ENCODE measurements at places on chromosomes 6 and 20. TPM values are rescaled to one million over a fixed set of nuclear protein-coding genes. Genes with fewer than 3 reads are reported as not detected.

DNA sequence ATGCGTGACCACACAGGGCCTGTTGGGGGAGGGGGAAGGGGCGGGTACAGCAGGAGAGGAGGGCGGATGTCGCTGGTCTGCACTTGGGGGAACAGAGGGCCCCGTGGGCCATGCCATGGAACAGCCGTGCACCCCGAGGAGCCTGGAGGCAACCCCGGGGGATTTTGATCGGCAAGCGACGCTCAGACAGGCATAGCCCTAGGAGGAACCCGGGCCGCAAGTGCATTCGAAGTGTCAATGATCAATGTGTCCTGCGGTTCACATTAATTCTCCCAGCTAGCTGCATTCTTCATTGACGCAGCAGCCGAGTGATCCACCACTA is 772.8 kb upstream of the DEFB115 start:
- no peak for DNase-seq

GRCh38 chr6:148064406-148065134 is 278.1 kb upstream of the SASH1 start:
- peak; percentile 34 for DNase-seq

- no peak for DNase-seq
Measured at GRCh38 chr6:227074-227782, 65.1 kb upstream of the DUSP22 start.

LPA gene
- not detected for total RNA-seq

PSORS1C2 gene
- not detected for total RNA-seq

- DNase-seq = peak; percentile 43
Measured at GRCh38 chr20:8454137-8454712, 322.2 kb downstream of the PLCB1 start.

DNA sequence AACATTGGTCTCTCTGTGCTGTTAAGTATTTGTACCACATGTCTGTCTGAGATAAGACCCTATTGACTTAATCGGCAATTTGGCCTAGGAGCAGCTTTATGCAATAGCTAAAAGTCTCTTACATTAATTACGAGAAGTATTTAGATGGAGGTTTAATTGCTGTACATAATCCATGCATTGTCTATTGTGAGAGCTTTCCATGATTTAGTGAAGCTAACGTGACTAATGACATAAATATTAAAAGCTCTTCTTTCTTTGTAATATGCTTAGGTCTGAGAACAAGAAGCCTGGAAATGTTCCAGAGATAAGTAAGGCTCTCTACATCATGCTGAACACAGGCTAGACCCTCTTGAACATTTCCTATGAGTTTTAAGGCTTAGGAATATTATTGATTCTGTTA is 32.7 kb upstream of the FAM83B start:
- peak; percentile 35 for DNase-seq

- DNase-seq = no peak
Measured at GRCh38 chr6:40706178-40706577, 119.0 kb upstream of the LRFN2 start.

DNA sequence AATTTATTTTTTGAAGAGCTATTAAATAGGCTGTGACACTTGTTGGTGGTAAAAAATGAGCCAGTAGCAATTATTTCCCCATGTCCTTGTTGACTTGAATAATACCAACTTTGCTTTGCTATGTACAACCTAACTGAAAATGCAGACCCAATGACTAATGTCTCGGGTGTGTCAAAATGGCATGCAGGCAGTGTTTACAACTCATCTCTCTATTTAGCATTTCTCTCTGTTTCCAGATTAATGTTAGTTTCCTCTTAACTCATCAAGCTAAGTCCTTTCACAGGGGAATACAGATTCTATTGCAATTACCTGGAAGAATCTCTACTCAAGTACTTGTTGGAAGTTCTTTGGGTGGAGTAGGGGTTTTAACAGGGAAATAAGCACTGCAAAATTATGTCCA is 504.4 kb downstream of the BCKDHB start:
- peak; percentile 69 for DNase-seq

- no peak for DNase-seq
Measured at GRCh38 chr6:147177286-147177685, 26.9 kb upstream of the STXBP5 start.

SLC2A10 gene
- 4.2 TPM for total RNA-seq

UST gene
- 22.2 TPM for total RNA-seq

DNA sequence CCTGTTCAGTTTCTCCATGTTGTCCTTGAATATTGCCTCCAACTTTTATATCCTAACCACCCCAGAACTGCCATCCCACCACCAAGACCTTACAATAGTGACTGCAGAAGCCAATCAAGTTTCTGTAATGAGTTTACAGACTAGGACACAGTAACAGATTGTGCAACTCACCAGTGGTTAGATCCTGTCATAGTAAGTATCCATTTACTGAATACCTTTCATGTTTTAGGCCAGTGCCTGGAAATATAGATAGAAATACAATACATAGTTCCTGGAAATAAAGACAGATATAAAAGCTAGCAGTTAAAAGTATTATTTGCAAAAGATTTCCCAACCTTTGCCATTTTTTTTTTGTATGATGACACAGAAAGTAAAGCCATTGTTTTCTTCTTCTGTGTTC is 471.8 kb upstream of the BTBD3 start:
- DNase-seq = no peak

PTCHD4 gene
- total RNA-seq = 2.5 TPM

DNA sequence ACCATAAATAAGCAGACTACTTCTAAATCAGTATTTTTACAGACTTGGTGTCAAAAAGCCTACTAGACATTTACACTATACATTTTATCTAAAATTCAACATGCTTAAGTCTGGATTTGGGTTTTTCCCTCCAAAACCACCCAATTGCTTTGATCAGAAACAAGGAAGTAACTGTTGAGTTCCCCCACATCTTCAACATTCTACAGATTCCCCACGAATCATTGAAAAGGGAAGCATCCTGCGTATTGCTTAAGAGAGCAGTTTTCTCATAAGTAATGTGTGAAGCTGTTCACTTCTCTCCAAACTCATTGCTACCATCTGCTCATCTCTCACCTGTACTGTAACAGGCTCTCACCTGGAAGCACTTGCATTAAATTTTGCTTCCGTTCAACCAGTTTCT is 36.4 kb upstream of the RNF144B start:
- peak; percentile 31 for DNase-seq

- DNase-seq = peak; percentile 56
Measured at GRCh38 chr20:39048000-39048696, 86.0 kb downstream of the DHX35 start.

- DNase-seq = no peak
Measured at GRCh38 chr6:109458774-109459531, 3.4 kb upstream of the MICAL1 start.

- no peak for DNase-seq
Measured at GRCh38 chr6:145878591-145879295, 64.1 kb upstream of the FBXO30 start.

DNA sequence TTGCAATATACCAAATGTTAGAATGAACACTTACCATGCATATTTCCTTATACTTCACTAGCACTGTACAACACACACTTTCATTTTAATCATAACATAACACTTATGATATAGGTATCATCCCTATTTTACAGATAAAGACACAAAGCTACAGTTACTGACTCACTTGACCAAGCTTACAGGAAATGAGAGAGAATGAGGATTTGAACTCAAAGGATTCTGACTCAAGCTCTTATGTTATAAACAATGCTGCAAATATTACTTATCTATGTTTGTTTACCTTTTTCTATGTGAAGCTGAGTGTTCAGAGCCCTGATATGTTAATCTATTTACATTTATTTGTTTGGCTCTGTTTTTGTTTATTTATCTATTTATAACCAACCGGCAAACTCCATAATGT is 245.4 kb downstream of the PTPRK start:
- DNase-seq = peak; percentile 44

DHX35 gene
- 9.5 TPM for total RNA-seq

GRCh38 chr6:43938178-43939105 is 168.4 kb downstream of the VEGFA start:
- DNase-seq = no peak

HLA-DRA gene
- total RNA-seq = 0.67 TPM

EPPIN gene
- total RNA-seq = not detected

GRCh38 chr6:110039981-110040383 is 61.9 kb downstream of the GPR6 start:
- peak; percentile 15 for DNase-seq

GRCh38 chr20:10356628-10357027 is 77.4 kb downstream of the MKKS start:
- DNase-seq = no peak

GRCh38 chr6:169895926-169896761 is 144.7 kb downstream of the ERMARD start:
- DNase-seq = no peak

DNA sequence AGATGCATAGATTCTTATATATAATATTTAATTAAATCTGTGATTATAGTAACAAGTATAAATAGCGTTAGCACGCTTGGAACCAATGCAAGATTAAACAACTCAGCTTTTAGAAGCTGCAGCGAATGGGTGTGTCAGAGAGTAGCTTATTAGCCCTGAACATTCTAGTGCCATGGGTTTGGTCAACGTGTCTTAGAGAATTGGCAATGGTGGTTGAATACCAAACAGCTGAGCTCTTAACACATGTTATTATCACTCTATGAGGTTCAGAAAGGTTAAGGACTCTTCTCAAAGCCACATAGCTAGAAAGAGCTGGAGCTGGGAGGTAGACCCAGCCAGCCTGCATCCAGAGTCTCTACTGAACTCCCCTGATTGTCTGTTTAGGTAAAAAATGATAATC is 284.2 kb upstream of the CHD6 start:
- no peak for DNase-seq

DNA sequence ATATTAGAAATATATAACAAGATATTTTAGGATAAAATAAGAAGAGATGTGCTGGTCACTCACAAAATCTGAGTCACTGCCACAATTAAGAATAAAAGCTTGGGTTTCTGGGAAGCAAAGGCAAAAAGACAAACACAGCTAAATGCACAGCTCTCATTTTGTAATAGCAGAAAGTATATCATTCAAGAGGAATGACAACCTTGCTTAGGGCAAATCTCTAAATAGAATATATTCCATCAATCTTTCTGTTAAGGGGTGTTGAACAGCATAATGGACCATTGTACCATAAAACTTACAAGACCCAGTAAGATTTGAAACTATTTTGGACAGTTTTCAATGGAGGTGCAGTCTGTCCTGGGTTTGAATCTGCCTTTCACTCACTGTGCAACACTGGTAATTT is 464.9 kb upstream of the SOX4 start:
- DNase-seq = no peak

NT5E gene
- 74.2 TPM for total RNA-seq

SAMD5 gene
- total RNA-seq = 2.9 TPM

DNA sequence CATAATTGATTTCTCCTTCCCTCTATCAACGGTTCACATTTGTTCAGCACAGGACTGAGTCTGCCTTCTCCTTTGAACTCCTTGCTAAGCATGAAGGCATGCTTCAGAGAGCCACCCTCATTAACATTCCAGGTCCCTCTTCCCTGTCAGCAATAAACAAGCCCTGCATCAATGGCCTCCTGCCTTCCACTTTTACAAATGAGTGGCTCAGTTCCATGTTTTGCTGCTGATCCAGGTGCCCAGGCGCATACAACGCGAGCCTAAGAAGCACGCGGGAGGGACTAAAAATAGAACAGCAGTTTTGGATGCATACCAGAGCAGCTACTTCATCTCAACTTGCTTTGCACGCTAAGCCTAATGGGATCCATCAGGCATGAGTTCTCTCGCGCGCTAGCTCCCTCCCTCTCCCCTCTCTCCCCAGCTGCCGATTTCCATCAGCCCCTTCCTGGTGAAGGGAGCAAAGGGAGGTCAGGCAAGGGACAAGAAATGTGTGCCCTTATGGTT is 53.4 kb downstream of the TRAF3IP2 start:
- peak; percentile 80 for DNase-seq

DNA sequence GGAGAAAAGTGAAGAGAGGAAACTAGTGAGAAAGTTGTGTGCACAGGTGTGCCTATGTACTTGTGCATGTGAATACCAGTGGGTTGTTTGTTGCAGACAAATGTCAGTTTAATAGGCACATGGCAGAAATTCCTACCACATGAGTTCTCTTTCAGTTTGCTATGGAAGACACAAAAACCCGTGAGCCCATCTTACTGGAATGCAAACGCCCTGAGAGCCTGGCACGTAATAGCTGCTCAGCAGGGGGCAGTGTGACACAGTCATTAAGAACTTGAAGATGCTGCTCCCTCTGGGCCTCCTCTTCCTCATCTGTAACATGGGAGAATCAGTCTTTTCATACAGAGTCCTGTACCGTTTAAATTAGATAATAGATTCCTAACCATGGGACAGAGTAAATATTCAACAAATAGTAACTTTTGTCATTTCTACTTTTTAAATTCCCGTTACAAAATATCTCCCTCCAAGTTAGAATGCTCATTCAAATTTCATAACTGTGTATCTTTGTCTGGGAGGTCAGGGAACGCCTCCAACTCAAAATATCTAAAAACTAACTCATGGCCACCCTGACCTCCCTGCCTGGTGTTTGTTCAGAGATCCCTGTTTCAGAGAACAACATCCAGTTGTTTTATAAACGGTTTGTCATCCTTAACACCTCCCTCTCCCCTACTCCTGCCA is 802.9 kb downstream of the MAFB start:
- DNase-seq = peak; percentile 61

- DNase-seq = no peak
Measured at GRCh38 chr6:24566020-24566767, 71.4 kb downstream of the ALDH5A1 start.

DNA sequence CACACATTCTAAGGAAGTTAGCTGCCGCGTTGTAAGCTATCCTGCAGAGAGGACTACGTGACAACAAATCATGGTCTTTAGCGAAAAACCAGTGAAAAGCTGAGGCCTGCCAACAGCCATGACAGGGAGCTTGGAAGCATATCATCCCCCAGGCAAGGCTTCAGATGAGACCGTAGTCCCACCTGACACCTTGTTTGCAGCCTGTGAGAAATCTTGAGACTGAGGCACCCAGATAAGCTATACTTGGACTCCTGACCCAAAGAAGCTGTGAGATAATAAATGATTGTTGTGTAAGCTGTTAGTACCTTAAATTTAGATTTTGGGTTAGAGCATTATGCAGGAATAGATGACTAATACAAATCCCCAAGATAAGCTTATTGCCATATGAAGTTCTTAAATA is 45.4 kb upstream of the SENP6 start:
- no peak for DNase-seq

- DNase-seq = peak; percentile 14
Measured at GRCh38 chr6:44388887-44389286, 1.4 kb downstream of the CDC5L start.

- DNase-seq = no peak
Measured at GRCh38 chr6:151434369-151434768, 17.6 kb downstream of the RMND1 start.

ACTL10 gene
- total RNA-seq = 2.7 TPM

DNA sequence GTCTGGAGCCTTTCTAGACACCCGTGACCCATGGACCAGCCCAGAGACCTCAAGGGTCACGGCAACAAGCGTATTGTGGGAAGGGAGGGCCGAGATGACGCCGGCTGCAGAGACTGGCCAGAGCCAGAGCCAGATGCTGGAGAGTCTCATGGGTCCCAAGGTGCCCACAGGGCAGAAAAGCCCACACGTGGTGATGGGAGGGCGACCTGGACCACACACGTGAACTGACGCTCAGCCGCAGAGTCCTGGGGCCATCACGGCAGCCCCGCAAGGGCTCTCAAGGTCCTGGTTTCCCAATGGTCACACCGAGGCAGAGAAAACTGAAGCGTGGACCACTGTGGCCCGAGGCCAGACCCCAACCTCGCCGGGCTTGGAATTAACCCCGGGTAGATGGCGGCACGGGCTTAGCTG is 92.6 kb downstream of the YTHDF1 start:
- DNase-seq = no peak

- DNase-seq = peak; percentile 94
Measured at GRCh38 chr20:62378215-62378614, 8.7 kb upstream of the RPS21 start.

FILIP1 gene
- total RNA-seq = under 0.01 TPM

Data from mammary epithelial cell (primary cell).